ENCODE measurements at places on chromosomes 2 and 18.

- no peak for DNase-seq
These were observed 134.3 kb downstream of the MEP1B start for GRCh38 chr18:32324181-32324580.

DNA sequence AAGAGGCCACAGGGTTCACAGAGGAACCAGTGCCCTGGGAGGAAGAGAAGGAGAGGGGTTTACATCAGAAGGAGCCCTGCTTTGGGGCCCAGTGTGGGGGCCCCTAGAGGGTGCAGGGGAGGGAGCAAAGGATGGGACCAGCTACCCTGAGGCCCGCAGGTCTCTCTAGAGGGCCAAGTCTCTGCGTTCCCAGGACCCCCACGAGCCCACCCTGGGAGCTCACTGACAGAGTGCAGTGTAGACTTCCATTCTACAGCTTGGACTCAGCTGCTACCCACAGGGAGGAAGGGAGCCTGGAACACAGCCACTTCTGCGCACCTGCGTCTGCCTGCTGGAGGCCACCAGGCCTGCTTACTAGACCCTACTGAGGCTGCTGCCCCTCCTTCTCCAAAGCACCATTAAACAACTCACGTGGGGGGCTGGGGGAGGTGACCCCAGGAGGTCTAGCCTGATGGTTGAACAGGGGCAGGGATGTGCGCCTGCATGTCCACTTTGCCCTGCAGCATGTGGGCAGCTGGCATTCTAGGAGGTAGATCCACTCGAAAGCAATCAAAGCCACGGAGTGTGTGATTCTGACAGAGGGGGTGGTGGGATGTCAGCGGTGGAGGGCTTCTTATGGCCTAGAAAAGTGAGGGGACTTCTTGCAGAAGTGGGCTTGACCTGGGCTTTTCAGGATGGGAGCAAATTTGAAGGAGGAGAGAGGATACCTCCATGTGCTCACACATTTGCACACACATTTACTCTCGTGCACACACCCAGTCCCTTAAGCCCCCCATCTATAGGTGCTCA lies 90.2 kb downstream of the ZFP36L2 start:
- no peak for DNase-seq

DNA sequence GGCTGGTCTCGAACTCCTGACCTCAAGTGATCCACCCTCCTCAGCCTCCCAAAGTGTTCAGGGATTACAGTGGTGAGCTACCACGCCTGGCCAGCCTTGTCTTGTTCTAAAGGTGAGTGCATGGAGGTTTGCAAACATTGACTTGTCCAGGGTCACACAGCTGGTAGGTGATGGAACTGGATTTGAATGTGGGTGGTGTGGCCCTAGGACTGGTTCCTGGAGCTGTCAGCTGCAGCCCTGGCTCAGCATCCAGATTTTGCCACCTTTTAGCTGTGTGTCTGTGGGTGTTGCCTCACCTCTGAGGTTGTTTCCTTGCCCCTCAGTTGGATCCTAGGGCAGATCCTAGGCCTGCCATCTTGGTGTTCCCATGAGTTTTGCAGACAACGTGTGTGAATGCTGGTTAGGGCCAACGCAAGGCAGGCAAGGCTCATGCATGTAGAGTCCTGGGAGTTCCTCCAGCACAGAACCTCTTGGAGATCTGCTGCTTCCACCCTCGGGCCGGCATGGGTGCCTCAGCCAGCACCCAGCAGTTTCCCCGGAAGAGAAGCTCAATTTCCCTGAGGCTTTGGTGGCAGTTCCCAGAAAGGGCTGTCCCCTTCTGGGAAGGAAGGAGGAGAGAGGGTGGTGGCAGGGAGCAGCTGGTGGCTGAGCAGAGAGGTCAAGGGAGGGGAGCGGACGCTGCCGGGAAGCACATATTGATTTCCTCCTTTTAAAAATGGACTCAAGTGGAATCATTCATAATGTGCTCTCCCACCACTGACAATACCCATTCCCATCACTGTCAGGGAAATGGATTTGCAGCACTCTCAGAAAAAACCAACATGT lies 127.6 kb upstream of the HS6ST1 start:
- no peak for DNase-seq

DNA sequence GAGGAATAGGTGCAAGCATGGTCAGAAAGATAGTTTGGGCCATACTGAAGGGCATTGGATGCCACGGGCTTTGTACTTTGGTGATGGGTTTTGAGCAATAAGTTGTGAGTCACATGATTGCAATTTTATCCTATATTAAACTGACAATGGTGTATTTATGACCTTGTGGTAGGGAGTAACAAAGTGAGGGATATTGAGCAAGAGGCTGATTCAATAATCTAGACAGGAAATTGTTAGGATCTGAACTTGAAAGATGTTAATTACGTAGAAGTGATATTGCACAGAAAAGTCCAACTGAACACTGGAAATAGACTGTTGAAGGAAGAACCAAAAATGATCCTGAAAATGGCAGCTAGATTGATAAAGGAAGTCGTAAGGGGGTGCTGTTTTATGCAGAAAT lies 46.6 kb upstream of the TCF4 start:
- no peak for DNase-seq

- peak; percentile 37 for DNase-seq
These were observed 28.8 kb downstream of the SH3BP4 start for GRCh38 chr2:234980451-234981187.
